ENCODE measurements at places on chromosomes 5 and 9. TPM values are rescaled to one million over a fixed set of nuclear protein-coding genes. Genes with fewer than 3 reads are reported as not detected.

DNA sequence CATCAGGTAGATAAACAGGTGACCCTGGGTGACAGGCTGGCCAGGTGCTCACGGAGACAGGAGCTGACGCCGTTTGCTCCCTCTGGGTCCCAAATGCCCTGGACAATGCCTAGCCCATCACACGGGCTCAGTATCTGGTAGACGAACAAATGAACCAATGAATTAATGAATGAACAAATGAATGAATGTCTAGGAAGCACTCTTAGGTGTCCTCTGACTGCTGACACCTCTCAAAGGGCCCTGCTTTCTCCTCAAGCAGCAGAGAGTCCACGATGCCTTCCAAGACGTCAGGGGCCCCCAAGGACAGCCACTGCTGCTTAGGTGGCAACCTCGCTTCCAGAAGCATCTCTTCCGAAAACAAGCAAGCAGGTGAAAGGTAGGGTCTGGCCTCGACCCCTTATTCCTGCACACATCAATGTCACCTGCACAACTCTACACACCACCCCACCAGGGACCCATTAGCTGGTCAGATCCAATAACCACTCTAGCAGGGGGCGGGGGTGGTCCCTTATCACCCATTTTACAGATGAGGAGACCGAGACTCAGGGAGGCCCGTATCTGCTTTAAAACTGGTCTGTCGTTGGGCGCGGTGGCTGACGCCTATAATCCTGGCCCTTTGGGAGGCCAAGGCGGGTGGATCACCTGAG lies 45.2 kb downstream of the VAV2 start:
- DNase-seq = no peak

DNA sequence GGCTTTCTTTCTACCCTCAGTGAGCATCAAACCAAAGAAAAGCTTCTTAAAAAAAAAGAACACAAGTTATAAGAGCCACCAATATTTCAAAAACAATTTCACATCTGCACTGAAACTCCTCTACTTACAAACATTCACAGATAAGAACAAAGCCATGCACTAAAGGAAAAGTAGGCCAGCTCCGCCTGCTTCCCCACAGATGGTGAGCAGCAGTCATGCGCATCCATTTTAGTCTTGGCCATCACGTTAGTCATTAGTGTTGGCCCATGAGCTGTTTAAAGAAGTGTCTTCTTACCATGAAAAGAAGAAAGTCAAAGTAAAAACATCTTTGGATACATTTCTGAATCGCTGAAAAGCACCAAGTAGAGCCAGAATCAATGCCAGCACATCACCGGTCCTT lies 40.0 kb upstream of the SMIM23 start:
- no peak for DNase-seq

DNA sequence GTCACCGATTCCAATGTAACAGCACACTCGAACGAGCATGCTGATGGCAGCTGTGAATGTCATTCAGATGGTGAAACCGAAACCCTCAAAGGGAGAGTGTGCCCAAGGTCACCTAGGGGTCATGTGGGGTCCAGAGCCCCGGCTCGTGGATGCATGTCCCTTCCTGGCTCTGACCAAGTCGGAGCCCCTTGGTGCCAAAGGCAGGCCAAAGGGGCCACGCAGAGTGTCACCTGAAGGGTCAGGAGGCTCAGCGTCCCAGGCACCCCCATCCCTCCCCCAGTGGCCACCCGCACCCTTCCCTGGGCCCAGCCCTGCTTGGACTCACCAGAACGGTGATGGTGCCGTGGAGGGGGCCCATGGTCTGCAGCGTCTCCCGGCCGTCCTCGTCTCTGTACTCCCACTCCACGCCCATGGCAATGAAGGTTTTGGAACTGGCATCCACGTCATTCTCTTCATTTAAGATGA lies 69.5 kb downstream of the ZNF354C start:
- no peak for DNase-seq

DNA sequence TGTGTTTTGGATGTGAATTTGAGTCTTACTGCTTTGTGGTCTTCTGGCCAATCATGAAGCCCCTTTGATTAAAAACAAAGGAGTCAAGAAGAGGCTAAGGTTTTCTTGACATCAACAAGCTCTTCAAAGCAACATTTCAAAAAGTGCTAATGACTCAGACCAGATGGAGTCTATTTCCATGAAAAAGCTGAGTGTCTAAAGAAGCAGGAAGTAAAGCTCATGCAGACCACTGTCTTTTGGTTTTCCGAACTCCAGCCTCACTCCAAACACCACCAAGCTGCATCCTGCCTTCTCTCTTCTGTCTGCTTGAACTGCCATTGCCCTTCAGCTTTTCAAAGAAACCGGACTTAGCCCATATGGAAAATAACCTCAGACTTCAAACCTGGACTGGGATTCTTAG lies 115.2 kb downstream of the PRDM6 start:
- no peak for DNase-seq

DNA sequence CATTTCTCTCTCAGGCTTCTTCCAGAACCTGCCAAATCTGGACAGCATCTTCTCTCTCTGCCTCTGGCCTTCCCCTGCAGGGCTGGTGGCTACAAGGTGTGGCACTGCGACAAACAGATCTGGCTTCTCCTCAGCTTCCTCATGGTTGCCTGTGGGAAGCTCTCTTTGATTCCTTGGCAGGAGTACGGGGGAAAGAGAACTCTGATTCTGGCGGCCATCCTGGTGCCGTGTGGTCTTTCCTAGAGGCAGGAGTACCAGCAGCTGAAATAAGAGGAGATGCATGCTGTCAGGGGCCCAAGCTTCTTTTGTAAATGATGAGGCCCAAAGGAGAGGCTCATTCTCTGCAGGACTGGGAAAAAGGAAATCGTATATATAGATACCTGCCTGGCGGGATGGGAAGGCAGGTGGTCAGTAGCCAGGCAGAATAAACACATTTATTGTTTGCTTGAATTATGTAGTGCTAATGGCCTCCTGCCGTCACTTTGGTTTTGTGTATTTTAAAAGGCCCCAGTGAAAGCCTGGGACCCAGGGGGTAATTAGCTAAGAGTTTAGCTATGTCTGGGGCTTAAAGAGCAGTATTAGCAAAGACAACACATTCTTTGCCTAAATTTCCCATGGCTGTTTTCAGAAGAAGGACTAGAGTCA lies at the start of gene CER1:
CER1 (minus strand) TSS at position 343 of the 645 bp plus-strand sequence; CDS start at position 282, 61 bp downstream.
- no peak for DNase-seq

GRCh38 chr9:10867194-10867593 lies 254.4 kb upstream of the PTPRD start:
- no peak for DNase-seq

DNA sequence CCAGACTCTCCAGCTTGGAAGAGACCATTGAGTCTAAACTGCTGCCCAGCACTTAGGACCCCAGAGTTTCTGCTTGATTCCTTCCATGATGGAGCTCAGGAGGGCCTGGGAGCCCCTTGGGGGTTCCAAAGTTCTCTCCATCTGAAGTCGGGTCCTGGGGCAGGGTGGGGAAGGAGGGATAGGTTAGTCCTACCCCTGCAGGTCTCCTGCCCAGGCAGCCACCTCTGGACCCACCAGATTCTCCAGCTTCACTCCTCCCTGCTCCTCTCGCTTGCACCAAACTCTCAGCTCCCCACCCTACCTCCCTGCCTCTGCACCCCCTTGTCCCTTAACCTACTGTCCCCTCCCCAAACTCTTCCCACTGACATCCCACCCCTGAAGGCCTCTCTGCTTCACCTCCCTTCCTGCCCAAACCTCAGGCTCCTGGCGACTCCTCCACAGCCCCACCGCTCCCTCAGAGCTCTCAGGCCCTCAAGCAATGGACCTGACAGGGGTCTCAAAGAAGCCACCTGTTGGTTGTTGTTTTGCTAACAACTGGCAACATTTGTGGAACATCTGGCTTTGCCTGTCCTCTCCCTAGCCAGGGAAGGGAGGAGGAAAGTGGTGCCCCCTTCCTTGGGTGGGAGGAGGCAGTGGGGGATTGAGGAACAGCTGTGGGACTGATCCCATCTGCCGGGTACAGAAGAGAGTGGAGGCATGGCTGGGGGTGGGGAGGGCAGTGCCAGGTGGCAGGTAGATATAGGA lies 137.5 kb downstream of the RGS3 start:
- DNase-seq = no peak

GRCh38 chr5:10567781-10568321 lies 4.0 kb downstream of the ANKRD33B start:
- no peak for DNase-seq

DNA sequence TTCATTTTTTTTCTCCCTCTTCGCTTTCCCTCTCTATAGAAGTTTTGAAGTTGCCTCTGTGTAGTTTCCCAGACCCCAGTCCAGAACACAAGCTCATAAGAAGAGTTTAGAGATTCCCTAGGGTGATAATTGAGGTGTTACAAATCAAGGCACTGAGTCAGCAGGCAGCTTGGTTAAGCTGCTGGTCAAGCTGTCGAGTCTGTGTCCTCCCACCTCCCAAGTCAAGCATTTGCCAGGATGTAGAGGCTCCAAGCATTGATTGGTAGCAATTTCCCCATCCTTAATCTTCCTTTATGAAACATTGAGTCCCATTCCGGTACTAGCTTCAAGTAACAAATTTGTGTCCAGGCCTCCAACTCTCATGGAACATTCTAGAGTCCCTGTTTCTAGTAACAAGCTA lies 47.5 kb upstream of the SLC1A1 start:
- DNase-seq = no peak

DNA sequence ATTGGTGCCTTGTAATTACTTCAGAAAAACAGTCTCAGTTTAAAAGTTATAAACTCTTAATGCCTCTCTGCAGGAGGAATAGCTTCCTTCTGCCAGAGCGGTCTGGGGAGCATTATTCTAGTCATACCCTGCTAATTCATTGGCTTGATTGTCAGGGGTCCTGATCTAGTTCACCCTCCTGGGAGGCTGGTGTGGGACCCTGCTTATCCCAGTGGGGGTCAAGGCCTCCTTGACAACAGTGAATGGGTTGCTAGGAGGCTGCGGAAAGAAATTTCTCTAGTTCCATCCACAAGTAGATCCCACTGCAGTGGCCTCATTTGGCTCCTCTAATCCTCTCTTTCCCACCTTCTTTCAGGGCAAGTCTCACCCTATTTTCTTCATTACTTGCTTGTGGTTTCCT lies 105.7 kb downstream of the TMC1 start:
- DNase-seq = no peak

GRCh38 chr5:94374336-94374735 lies 244.1 kb downstream of the KIAA0825 start:
- no peak for DNase-seq

GRCh38 chr5:138748630-138749081 lies 4.6 kb upstream of the CTNNA1 start:
- no peak for DNase-seq

DNA sequence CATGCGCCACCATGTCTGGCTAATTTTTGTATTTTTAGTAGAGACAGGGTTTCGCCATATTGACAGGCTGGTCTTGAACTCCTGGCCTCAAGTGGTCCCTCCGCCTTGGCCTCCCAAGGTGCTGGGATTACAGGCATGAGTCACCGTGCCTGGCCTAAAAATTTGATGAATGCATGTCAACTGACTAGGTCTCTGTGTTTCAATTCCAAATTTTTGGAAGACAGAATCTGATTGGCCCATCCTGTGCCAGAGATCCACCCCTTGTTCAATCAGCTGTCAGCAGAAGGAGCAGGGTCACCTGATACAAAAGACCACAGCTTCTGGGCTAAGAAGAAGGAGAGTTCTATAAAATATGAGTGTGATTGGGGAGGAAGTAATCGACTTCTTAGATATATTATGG lies 43.5 kb upstream of the COL15A1 start:
- DNase-seq = no peak

- DNase-seq = no peak
Observed at GRCh38 chr5:42490831-42491230, 67.6 kb downstream of the GHR start.

GRCh38 chr9:27505744-27506161 lies 18.3 kb upstream of the IFNK start:
- no peak for DNase-seq

GRCh38 chr5:119336845-119337580 lies 18.8 kb upstream of the TNFAIP8 start:
- no peak for DNase-seq

GRCh38 chr5:154648706-154649105 lies 106.5 kb upstream of the LARP1 start:
- no peak for DNase-seq

DNA sequence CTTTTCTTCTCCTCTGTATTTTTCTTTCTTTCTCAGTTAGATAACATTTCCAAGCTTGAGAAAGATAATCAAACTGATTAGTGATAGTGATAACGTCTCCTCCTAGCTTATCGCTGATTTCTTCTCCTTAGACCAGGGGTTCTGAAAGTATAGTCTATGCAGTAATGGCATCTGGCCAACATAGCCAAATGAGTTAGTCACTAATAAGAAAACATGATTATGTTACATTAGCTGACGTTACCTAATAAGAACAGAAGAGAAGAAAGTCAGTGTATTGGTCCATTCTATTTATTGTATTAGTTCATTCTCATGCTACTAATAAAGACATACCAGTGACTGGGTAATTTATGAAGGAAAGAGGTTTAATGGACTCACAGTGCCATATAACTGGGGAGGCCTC lies 111.2 kb downstream of the STRBP start:
- peak; percentile 50 for DNase-seq

GRCh38 chr5:178854284-178854683 lies 5.5 kb upstream of the ZNF354B start:
- DNase-seq = no peak

DNA sequence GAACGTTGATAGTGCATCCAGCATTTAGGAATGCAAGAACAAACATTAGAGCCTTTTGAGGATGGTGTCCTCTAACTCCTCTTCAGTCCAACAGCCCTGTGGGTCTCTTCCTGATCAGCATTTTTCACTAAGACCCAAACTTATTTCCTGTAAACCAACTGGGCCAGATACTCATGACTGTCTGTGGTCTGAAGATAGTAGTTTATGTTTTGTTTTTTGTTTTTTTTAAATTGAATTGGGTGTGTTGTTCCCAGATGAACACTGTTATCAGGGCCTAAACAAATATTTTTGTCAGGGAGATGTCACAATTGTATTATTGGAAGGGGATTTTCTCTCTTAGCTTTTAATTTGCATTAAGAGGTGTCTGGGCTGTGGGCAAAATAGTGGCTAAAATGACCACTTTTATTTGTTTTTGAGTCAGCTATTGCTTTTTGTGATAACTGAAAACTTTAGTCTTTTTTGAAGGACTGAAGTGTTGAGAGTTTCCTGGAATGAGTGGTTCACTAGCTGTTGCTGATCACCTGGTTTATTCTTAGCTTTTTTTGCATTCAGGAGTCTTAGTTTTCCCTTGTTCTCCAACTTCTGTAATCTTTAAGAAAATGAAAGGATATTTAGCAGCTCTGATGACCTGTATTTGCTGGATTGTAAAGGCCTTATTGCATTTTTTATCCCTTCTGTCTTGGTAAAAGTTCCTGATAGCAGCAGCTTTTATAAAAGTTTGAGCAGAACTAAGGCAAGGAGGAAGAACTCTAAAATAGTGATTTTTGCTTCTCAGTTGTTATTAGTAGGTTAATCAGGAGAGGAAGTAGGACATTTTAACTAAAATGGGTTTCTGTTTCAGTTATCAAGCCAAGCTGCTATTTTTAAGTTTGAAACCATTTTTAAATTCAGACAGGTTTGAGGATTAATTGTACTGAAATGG lies 5.5 kb downstream of the MAN2A1 start:
- DNase-seq = no peak

- DNase-seq = no peak
Observed at GRCh38 chr9:111678293-111678692, 16.9 kb downstream of the GNG10 start.

SNCB gene
- total RNA-seq = 1.4 TPM

FCN2 gene
- total RNA-seq = not detected

GAPVD1 gene
- total RNA-seq = 62.5 TPM

C5orf52 gene
- total RNA-seq = not detected

WDR70 gene
- total RNA-seq = 34.5 TPM

KIAA0825 gene
- 1.9 TPM for total RNA-seq

ASPN gene
- total RNA-seq = not detected

RLN1 gene
- not detected for total RNA-seq

TAF11L10 gene
- total RNA-seq = not detected

Measured in dermis blood vessel endothelial cell (primary cell).